ENCODE measurements at places on chromosomes 1 and 21.

DNA sequence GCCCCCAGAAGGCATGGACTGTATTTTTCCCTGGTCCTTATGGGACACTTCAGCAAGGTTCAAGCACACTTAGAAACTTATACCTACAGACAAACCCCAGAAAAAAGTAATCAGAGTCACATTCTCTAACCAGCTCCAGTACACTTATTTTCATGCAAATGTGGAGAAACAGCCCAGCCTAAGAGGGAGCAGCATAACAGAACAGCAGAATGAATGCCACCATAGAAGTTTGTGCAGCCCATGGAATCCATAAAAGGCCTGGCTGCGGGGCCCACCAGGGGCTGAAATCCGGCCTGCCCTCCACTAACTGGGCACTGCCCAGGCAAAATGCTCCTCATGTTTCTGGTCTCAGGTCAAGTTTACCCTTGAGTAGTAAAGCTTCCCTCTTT, 60.4 kb upstream of the ATP1A1 start:
- DNase-seq = no peak

DNA sequence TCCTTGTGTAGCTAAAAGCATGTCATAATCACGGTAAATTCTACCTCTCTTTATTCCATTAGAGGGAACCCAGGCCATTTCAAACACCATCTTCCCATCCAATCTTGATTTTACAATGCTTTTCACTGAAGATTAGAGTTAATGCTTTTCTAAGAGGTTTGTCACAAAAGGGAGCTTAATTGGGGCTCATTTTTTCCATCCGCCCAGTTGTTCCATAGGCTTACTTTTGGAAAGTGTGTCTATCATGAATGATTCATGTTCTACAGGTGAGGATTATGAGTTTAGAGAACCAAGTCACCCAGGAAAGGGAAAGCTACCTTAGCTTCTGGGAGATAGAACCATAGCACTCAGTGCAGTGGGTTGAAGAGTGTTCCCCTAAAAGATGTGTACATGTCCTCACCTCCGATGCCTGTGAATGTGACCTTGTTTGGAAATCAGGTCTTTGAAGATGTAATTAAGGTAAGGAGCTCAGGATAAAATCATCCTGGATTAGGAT, 286.9 kb upstream of the RUNX1 start:
- no peak for DNase-seq

DNA sequence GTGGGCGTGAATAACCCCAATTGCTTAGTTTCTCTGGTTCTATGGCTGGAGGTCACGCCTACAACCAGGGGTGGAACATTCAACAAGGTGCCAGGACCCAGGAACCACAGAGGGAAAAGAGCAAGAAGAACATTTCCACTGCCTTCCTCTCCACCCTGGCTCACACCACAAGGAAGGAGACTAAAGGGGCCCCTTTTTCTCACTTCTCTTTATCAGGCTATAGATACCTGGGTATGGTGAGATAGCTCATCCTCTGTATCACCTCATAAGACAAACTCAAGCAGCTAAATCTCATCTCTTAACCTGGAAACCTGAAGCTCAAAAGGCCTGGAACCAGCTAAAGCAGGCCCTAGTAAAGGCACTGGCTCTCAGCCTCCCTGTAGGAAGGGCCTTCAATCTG, 438.8 kb upstream of the OLFM3 start:
- no peak for DNase-seq

- no peak for DNase-seq
Observed at GRCh38 chr1:162901243-162901642, 40.3 kb upstream of the CCDC190 start.

DNA sequence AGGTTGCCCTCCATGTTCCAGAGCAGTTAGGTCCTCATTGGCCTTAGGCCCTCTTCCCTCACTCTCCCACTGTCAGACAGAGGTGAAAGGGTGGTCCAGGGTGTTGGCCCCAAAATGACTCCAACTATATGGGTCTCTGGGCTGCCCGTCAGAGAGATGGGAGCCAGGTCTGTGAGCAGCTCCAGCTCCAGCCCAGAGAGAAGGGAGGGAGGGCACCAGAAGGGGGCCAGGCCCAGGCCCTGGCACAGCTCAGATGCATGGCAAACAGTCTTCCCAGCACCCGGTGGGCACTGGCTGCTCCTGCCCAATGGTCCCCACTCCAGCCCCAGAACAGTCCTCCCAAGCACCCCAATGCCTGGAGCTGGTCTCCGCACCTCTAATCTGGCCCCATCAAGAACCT, 2.2 kb downstream of the BCAN start:
- no peak for DNase-seq

DNA sequence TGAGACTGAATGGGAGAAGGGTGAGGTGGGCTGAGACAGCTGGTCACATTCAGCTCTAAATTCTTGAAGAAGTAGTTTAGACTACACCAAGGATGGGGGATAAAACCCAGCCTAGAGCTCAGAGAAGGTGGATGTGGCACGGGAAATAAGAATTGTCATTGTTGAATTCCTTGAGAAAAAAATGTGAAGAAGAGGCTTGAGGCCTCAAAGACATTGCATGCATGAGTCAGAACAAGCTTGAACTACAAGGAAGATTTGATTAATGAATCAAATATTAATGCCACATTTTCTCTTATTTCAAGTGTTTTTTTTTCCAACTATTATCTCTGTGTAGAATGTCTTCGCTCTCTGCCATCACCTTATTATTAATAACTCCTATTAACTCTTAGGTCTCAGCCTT, 58.9 kb downstream of the MAP3K7CL start:
- DNase-seq = no peak

- DNase-seq = no peak
Observed at GRCh38 chr1:19688041-19688842, 23.6 kb downstream of the HTR6 start.

- no peak for DNase-seq
Observed at GRCh38 chr1:96416701-96417444, 304.7 kb upstream of the PTBP2 start.

GRCh38 chr1:212179394-212180076, 105.7 kb upstream of the PPP2R5A start:
- peak; percentile 95 for DNase-seq

- no peak for DNase-seq
Observed at GRCh38 chr1:150164224-150164623, 14.5 kb downstream of the PLEKHO1 start.

- no peak for DNase-seq
Observed at GRCh38 chr1:76190749-76191424, 116.3 kb downstream of the ST6GALNAC3 start.

GRCh38 chr21:35838350-35838749, 222.0 kb downstream of the SETD4 start:
- no peak for DNase-seq

DNA sequence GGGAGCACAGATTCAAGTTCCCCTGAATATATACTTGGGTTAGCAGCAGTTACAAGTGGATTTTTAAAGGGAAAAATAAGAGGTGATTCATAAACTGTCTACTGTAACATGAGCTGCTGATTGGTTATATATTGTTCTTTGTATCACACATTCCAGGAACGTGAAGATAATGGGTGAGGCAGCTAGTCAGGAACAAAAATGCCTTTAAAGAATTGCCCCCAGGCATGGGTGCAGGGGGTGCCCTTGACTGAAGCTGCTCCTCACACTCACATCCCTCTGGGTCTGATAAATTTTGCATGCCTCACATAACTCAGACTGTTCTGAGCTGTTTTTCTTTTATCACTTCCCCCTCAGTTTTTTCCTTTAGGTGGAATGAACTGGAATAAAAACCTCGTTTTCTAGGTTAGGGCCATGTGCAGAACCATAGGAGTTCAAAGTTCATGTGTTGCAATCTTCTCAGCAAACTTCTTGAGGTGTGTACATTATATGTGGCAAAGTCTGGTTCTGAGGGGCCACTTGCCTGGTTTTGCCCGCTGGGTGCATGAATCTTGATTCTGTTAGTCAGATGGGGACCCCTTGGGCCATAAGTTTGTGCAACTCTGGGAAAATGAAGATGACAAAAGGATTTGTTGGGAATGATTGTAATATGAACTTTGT, 21.1 kb downstream of the TBX19 start:
- DNase-seq = peak; percentile 47

DNA sequence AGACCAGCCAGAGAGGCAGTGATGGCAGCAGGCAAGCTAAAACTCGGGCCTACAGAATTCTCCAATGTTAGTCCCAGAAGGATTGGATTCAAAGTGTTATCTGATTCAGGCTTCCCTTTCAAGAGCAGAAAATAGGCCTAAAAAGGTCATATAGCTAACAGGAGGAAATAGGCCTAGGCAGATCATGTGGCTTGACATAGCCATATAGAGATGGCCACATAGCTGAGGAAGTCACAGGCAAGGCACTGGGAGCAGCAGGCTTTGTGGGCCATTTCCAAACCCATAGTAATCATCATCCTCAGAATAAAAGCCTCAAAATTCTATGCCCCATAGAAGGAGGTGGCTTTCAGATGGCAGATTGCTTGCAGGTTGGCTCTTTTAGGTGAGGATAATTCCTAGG, 29.0 kb upstream of the LMO4 start:
- DNase-seq = no peak

- no peak for DNase-seq
Observed at GRCh38 chr1:2345297-2346075, 45.9 kb downstream of the MORN1 start.

- DNase-seq = no peak
Observed at GRCh38 chr21:15421947-15422346, 307.8 kb upstream of the USP25 start.

DNA sequence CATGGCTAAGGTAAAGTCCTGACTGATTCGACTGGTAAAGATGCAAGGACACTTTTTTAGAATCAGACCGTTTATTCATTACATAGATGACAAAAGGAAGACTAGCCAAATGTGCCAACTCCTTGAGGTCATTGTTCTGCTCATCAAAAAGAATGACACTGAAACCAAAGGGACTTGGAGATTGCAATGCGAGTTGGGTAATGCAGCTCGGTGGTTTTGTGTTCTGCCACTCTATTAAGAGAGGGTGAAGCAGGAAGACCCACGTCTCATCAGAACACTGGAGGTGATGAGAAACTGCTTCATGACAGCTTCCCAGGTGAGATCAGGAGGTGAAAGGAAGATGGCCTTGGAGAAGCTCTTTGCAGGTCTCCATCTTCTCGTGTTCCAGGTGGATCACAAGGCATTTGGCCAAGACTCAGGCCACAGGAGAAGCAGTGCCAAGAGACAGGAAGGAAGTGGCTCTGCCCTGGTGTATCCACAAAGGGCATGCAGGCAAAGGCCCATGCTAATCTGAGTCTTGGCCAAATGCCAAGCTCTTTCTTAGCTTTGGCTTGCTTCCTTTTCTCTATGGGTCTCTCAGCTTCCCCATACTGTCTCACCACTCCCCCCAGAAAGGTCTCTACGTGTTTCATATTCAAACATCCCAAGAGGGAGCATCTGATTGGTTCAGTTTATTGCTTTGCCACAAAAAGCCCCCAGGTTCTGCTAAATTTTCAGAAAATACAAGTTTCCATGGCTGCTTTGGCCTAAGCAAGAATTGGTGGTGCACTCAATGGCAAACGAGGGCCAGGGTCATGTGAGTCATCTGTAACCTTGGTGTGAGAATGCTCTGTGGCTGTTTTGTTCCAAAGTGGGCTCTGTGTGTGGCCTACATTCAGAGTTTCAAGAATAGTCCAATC, 5.7 kb upstream of the CCT8 start:
- peak; percentile 22 for DNase-seq

- DNase-seq = peak; percentile 89
Observed at GRCh38 chr1:62295921-62296491, 23.2 kb downstream of the KANK4 start.

GRCh38 chr1:222454186-222454585, 93.7 kb downstream of the HHIPL2 start:
- DNase-seq = peak; percentile 41

GRCh38 chr1:179770887-179771502, 27.9 kb downstream of the FAM163A start:
- no peak for DNase-seq

- peak; percentile 72 for DNase-seq
Observed at GRCh38 chr1:18886003-18886335, 16.4 kb downstream of the ALDH4A1 start.

DNA sequence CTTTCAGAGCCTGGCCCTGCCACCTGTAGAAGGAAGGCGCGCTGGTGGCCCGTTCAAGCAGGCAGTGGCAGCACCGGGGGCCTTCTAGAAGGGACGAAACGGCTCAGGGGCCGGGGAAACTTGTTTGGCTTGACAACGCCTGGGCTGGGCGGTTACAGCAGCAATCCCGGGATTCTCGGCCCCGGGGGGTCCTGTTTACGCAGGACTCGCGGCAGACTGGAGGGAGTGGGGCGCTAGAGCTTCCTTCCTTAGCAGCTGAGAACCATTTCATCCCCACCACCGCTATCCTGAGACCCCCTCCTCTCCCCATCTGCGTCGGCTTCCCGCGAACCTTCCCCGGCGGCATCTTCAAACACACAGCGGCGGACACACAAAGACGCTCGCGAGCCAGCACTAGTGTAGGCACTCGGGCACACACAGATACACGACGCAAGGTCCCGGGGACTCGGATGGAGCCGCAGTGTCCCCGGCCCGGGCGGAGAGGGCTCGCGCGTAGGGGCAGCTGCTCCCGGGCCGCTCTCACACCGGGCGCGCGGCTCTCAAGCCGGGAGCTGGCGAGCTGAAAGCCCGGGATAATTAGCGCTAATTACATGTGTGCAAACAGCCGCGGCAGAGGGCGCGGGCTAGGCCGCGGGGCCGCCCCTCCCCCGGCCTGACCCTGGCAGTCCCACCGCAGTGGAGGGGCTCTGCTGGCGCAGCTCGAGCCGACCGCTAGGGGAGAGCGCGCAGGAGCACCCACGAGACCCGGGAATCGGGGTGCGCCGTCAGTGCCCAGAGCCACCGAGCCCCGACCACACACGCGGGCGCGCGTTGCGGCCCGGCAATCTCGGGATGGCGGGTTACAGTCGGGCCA, 271.4 kb downstream of the FOXD2 start:
- DNase-seq = peak; percentile 25

DNA sequence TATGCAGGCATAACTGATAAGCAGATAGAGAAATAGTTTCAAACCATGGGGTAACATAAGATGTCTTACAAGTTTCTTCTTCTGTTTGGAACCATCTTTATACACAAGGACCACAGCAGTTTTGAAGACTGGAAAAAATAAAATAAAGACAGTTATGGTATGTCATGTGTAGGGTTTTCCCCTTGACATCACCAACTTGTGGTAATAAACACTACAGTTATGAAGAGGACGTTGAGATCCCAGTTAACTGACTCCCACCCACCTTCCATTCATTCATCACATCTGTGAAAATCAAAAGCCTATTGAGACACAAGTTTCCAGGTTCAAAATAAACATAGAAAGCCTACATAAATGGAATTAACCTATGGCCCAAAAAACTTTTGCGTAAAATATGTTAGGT, 92.5 kb upstream of the KRTAP19-8 start:
- no peak for DNase-seq

- no peak for DNase-seq
Observed at GRCh38 chr1:225973158-225973557, 26.0 kb downstream of the SDE2 start.

DNA sequence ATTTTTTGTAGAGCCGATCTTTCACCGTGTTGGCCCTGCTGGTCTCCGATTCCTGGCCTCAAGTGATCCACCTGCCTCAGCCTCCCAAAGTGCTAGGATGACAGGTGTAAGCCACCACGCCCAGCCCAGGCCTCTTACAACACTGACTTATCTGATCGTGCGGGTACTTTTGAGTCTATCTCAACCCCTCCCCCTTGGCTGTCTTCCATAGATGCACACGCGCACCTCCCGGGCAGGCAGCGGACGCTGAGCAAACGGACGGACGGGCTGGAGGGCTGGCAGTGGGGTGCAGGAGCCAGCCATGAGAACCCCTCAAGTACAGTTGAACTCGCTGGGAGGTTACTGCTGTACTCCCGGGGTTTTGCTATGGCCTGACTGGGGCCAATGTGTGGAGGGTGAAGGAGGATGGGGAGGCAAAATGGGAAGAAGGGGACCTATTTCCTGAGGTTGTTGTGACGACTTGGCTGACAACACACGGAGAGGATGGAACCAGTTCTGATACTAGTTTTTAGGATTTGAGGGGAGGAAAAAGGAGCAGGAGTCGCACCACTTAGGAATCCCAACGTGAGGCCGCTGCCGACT, 959 bp downstream of the CD58 start:
- DNase-seq = no peak
